ENCODE measurements at places on chromosomes 7 and 10.

DNA sequence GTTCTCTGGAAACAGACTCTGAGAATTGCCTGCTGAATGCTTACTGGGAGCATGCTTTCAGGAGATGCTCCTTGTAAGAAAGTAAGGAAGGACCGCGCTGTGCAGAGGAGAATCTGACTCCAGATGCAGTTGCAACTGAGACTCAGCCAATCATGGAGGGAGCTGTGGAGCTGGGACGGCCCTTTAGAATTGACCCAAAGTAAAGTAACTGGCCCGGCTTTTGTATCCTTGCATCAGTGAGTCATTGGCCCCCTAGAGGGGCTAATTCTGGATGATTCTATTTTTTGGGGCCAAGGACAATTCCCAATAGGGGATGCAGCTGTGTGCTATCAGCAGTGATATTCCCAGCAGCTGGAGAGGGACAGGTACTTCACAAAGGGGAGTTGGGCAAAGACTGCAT is 170.4 kb downstream of the PTEN start:
- no peak for DNase-seq

- DNase-seq, result no peak
Observed at GRCh38 chr7:32519763-32520162, 24.5 kb downstream of the AVL9 start.

DNA sequence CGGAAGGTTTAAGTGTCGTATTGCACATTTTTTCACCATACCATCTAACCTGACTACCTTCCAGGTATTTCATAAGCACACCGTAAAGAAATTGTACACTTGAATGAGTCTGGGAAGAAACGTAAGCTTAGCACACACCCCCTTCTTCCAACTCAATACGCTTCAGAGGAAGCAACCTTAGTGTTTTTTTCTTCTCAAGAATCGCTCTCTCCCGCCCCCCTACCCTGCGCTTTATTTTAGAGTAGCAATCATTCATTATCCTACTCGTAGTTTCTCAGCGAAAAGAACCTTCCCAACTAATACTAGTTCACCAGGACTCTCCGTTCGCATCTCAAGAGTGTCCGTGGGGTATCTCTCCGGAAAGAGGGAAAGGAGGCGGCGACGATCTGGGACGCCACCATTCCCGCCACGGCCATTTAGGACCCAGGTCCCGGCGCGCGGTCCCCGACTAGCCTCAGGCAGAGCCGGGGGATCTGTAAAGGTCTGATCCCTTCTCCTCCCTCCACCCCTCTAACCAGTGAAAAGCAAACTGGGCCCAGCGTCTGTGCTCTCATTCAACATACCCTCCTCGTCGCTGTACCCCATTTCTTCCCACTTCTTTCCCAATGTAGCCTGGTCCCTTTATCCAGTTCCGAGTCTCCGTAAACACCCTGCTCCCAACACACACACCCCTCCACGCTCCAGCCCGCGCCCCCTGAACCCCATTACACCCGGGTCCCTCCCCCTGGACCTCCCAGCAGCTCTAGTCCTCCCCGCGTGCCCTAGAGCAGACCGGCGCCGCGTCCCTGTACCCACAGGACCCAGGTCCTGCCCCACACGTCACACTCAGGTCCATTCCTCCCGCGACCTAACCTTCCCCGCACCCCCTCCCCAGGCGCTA is 16.0 kb downstream of the MYOZ1 start:
- no peak for DNase-seq

DNA sequence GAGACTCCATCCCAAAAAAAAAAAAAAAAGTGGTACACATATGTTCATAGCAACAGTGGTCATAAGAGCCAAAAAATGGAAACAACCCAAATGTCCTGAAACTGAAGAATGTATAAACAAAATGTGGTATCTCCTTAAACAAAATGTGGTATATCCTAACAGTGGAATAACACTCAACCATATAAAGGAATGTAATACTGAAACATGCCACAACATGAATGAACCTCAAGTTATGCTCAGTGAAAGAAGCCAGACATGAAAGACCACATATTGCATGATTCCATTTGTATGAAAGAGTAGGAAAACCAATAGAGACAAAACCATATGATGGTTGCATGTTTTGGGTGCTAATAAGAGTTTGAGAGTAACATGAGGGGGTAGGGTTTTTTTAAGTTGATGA is 3.1 kb downstream of the GJC3 start:
- no peak for DNase-seq

DNA sequence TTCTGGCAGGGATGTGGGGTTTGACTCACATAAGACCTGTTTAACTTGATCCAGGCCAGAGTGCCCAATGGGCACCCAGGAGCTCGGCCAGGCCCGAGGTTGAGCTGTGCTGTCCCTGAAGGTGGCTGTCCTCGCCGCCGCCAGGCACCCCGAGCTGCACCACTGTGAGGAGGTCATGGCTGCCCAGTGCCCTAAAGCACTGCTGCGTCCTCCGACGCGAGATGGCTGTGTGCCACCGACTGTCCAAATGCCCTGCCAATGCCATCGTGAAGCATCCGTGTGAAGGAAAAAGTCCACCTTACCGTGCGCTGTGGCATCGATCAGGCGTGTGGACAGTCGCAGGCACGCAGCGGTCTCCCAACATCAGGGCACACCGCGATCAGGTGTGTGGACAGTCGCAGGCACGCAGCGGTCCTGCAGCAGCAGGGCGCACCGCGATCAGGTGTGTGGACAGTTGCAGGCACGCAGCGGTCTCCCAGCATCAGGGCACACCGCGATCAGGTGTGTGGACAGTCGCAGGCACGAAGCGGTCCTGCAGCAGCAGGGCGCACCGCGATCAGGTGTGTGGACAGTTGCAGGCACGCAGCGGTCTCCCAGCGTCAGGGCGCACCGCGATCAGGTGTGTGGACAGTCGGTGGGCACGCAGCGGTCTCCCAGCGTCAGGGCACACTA is 120.3 kb downstream of the VIPR2 start:
- no peak for DNase-seq

GRCh38 chr7:9013940-9014339 is 580.5 kb downstream of the NXPH1 start:
- DNase-seq, result no peak
